H4 (cell line): ENCODE measurements at places on chromosomes 3 and 15. TPM values are rescaled to one million over a fixed set of nuclear protein-coding genes. Genes with fewer than 3 reads are reported as not detected.

DNA sequence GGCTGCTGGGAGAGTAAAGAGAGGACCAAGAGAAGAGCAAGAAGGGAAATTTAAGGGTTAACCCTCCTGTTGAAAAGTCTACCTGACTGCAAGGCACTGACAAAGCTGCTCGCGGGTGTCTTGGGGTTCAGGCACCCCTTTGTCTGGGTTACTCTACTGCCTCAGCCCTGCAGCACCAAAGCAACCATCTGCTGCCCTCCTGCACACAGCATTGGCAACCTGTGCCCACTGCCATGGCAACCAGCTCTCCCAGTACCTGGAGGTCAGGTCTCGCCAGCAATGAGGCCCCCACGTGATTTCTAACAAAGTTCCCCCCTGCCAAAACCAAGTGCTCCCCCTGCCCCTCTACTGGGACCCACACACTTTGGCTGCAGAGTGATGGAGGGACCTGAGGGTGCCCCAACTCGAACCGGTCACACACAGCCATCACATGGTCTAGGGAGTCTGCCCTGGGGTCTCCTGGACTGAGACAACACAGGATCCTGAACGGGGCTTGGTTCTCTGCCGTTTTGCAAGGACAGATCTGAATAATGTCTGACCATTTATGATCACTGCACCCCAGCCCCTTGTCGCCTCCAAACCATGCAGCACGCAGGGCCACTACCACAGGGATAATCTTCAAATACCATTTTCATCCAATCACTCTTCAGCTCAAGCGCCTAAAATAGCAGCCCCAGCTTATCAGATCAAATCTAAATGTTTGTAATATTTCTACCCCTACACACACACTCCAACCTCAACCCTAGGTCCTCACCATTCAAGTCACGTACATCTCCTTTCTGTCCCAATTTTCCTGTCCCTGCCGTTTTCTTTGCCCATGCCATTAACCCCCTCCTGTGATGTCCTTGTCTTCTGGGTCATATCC is 50.7 kb downstream of the ADCY5 start:
- DNase-seq, result no peak

GRCh38 chr3:129563850-129564535 is 21.0 kb downstream of the H1-8 start:
- DNase-seq, result no peak

NDN gene
- 0.33 and 1.3 TPM in 2 replicates for total RNA-seq

DNA sequence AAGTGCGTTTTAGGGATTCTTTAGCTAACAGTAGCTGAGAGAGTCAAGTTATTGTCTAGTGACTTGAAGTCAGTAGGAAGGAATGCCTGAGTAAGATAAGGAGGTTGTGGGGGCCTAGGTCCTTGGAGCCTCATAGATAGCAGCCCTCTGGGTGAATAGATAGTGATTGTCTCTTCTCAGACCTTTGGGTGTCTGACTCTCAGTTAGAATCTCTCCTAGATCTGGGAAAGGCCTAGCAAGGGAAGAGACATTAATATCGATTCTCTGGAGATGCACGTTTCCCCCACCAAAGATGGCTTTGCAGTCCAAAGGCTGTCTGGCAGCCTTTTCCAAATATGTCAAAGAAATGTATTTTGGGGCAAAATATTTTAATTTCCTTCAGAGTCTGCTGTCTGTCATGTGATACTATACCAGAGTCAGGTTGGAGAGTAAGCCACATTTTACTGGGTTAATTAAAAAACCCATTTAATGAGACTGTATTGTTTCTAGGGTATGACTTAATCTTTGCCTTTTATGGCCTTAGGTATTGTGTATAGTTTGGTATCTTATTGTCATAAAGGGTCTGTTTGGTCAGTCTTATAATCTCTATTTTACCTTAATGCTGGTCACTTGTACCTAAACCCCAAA is 92.2 kb downstream of the ST6GAL1 start:
- DNase-seq, result no peak

GRCh38 chr15:63626955-63627354 is 29.8 kb downstream of the FBXL22 start:
- no peak for DNase-seq

DALRD3 gene
- 31.4 and 44.1 TPM in 2 replicates for total RNA-seq

DNA sequence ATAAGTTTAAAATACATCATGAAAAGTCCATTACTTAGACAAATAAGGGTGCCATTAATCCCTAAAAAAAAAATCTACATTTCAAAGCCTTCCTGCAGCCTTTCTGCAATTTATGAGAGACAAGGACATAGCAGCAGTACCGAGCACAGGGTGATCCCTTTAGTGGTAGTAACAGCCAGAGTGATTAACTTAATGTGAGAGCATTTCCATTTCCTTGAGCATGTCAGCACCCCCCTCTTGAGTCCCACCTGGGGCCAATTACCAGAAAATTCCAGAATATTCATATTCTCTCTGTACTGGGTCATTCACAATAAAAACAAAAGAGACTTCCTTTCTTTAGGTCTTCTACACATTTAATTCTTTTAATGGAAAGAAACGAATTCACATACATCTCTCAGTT is 546.9 kb upstream of the CCDC54 start:
- DNase-seq, result no peak

GRCh38 chr3:34073961-34074360 is 275.5 kb downstream of the PDCD6IP start:
- no peak for DNase-seq

GRCh38 chr15:47806008-47806407 is 88.7 kb downstream of the SEMA6D start:
- no peak for DNase-seq

GRCh38 chr15:70172566-70173225 is 75.0 kb upstream of the TLE3 start:
- DNase-seq, result no peak

DNA sequence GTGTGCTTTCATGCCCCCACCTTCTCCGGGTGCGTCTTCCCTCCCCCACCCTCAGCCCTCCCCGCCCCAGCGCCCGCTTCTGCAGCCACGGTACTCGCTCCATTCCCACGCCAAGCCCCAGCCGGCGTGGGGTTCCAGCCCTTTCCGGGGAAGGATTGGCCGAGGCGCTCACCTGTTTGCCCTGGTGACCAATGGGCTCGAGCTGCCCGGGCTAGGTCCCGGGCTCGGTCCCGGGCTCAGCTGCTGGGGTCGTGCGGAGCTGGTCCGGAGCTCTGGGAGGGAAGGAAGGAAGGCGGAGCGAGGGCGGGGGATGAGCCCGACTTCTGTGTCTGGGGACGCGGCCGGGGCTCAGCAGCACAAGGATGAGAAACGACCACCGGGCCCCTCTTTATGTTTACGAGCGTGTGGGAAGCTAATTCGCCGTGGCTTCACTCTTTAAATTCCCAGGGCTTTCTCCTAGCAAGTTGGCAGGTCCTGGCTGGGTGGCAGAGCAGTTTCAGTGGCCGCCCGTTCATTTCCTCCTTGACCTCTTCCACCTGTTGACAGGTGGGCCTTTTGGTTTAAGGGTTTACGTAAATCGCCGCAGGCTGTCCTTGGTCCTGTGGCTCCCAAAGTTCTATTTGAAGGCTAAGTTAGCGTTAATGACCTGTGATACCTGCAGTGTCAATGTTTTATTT is at the start of gene IGSF10:
Gene IGSF10 (minus strand): TSS at position 288 of the 677 bp plus-strand sequence. CDS start 2,352 bp downstream, outside the sequence.
- no peak for DNase-seq

IL20RB gene
- total RNA-seq, result 61.5 and 69.6 TPM in 2 replicates

- DNase-seq, result no peak
Measured at GRCh38 chr15:66844041-66844746, 142.2 kb downstream of the SMAD6 start.

DNA sequence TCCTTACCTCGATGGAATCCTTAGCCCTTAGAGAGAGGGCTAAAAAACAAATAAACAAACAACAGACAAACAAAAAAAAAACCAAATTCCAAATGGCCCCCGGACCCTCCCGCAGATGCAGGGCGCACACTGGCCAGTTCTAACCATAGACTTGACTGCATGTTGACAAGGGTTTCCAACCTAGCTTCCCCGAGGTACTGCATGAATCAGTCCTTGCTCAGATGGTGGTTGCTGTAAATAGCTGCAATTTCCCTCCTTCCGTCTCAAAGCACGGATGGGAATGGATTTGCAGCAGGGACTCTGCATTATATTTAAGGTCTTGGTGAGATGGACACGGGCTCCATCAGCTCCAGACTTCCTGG is 162.8 kb downstream of the CD47 start:
- DNase-seq, result peak; percentile 19

GOLGA6D gene
- not detected in 2 replicates for total RNA-seq

SEMA3F gene
- 0.33 and 3.8 TPM in 2 replicates for total RNA-seq

DNA sequence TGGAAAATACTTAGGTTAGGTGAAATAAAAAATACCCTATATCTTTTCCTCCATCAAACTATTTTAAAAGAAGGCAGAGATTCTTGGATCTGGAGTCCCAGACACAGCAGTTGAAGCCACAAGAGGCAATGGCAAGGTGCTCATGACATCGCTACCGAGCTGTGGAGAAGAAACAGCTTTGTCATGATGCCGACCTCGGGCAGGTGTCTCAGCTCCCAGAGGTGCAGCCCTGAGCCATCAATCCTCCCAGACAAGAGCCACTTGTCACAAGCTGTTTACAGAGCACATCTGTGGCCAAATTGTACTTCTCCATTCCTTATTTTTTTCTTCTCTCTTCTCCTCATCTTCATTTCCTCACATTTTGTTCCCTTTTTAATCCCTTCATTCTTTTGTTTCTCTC is 50.8 kb downstream of the GPR176 start:
- no peak for DNase-seq

NR1I2 gene
- total RNA-seq, result not detected in 2 replicates

- DNase-seq, result no peak
Measured at GRCh38 chr3:17749281-17749680, 6.8 kb upstream of the TBC1D5 start.

- no peak for DNase-seq
Measured at GRCh38 chr15:87454860-87455259, 801.7 kb downstream of the NTRK3 start.

- no peak for DNase-seq
Measured at GRCh38 chr3:8516047-8516661, 14.5 kb downstream of the LMCD1 start.

DNA sequence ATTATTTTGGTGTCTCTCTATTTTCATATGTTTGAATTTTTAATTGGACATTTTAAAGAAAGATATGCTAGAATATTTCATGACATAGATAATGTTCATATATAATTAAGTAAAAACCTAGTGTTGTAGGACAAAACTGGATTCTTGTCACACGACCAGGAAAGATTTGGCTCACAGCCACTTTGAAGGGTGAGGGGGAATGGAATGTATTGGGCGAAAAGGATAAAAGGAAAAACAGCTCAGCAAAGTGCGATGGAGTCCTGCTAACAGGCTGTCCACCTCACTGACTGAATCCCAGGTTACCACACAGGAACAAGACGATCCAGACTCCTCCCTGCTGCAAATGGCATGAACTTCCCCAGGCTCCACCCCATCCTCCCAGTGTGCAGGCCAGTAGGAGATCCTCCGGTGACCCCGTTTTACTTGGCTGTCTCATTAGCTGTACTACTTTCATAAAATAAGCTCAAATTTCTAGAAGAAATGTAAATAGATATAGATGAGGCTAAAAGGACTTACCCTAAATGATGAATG is 186.2 kb downstream of the CD47 start:
- no peak for DNase-seq

DNA sequence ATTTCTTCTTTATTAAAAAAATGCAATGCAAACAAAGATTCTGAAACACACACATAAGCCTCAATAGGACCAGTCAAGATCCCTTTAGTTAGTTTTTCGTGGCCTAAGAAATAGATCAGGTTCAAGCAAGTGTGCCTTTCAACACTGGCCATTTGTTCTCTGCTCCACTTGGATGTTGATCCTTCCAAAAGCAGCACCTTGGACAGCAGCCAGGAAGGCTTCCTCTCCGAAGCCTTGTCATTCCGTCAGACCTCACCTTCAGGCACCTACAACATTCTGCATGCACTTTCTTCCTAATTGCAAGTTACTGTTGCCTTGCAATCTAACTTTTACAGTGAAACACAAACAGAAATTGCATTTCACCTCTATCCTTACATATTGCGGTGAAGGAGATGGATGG is 155.9 kb upstream of the FEZF2 start:
- peak; percentile 8 for DNase-seq

DNA sequence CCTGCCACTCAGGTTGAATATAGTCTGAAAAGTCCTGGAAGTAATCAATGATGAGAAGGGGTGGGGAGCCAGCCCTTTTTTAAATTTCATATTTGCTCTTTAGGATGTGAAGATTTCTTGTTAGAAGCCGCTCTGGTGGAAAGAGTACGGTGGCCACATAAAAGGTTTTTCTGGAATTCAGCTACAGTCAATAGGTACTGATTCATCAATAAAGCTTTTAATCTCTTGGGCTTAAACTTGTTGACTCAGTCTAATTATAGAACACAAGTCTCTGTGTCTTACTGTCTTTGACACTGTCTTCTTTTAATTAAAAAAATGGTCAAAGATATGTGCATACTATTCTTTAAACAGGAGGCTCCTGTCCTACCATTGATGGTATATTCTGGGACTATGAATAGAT is 99.9 kb upstream of the TP63 start:
- DNase-seq, result no peak

TMEM87A gene
- total RNA-seq, result 46.7 and 52.1 TPM in 2 replicates

HEG1 gene
- total RNA-seq, result 49.6 and 57.7 TPM in 2 replicates

PPP1R14D gene
- not detected in 2 replicates for total RNA-seq

ACTC1 gene
- total RNA-seq, result not detected in 2 replicates

- no peak for DNase-seq
Measured at GRCh38 chr3:124158168-124158881, 166.4 kb upstream of the ROPN1 start.

DNA sequence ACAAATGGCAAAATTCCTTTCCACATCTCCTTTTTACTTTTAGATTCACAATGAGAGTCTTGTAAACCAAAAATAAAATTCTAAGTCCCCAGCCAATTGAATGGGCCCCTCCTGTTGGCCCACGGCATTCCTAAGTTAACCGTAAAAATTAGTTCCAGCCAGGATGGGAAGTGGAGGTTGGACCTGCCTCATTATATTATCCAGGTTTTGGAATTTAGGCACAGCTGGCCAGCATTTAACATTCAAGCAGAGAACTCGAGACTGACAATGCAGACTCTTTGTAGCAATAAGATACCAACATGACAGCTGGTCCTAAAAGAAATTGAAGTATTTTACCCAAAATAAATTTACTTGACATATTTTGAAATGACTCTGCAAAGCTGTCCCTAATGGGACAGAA is 321.0 kb upstream of the NAALADL2 start:
- no peak for DNase-seq

GRCh38 chr3:189652042-189652441 is 20.9 kb downstream of the TP63 start:
- no peak for DNase-seq
